Right atrium auricular region (tissue), 2 donors: ENCODE measurements at places on chromosomes 3 and 15. TPM values are rescaled to one million over a fixed set of nuclear protein-coding genes. Genes with fewer than 3 reads are reported as not detected.

The TMOD2 gene
- 5.4 TPM for total RNA-seq

The LSAMP gene
- 2.1 TPM for total RNA-seq

The GOLGA8J gene
- not detected for total RNA-seq

The AP4E1 gene
- total RNA-seq, result 7.0 TPM

The DZIP1L gene
- total RNA-seq, result 4.6 TPM

The PYGO1 gene
- 4.3 TPM for total RNA-seq

DNA sequence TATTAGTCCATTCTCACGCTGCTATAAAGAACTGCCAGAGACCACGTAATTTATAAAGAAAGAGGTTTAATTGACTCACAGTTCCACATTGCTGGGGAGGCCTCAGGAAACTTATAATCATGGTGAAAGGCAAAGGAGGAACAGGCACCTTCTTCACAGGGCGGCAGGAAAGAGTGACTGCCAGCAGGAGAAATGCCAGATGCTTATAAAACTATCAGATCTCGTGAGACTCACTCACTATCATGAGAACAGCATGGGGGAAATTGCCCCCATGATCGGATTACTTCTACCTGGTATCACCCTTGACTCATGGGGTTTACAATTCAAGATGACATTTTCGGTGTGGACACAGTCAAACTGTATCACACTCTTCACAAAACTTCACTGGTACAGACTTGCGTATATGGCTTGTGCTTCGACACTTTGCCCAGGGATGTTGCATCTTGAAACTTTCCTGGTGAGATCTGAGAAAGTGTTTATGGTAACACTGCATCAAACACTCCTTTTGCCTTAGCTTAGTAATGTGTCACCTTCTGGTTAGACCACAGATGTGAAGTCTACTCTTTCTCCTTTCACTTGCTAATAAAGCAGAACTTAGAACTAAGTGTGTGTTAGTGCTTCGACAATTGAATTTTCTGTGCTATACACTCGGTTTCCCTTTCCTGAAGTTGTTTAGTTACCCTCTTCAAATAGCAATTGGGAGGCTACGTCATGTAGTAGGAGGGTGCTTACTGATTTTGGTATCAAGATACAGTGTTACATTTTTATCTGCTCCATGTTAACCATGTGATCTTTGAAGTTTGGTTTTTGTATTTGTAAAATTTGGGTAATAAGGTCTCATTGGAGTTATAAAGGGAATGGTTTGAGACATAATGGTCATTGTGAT lies 185.7 kb downstream of the LPP start:
- no peak for DNase-seq

DNA sequence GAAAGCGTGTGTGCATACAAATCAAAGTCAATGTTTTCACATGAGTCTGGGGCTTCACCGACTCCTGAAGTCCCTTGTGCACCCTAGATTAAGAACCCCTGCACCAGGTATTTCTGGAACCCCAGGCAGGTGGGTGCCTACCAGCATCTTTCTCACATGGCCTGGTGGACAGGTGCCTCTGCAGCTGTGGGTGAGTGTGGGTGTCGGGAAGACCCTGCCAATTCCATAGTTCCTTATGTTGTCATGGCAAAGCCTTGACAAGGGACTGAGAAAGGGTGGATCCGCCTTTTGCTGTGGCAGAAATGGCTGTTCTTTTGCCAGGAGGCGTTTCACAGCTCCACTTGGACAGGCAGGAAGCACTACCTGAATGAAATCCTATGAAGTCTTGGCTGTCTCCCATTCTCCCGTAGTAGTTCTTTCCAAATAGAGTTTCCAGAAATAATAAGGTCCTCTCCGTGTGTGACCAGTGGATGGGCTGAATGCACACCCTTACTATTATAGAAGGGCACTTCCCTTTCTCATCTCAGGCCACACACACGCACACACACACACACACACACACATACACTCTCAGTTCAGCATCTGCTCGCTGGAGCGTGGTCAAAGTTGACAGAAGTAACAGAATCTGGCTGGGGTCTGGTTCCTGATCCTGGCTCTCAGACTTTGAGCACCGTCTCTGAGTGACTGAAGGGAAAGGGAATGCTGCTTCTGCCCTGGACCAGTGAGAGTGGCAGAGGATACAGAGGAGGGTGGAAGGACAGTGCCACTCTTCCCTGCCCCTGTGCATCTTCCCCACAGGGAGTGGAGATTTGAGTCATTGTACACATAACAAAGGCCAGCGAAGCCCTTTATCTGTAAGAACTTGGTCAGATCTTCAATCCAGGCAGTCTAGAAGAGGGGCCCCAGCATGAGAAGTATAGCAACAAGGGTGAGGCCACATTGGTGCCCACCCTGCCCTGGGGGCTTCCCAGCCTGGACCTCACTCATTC lies 38.7 kb downstream of the PDIA5 start:
- no peak for DNase-seq

GRCh38 chr3:45988362-45988761 lies 7.3 kb downstream of the FYCO1 start:
- no peak for DNase-seq

DNA sequence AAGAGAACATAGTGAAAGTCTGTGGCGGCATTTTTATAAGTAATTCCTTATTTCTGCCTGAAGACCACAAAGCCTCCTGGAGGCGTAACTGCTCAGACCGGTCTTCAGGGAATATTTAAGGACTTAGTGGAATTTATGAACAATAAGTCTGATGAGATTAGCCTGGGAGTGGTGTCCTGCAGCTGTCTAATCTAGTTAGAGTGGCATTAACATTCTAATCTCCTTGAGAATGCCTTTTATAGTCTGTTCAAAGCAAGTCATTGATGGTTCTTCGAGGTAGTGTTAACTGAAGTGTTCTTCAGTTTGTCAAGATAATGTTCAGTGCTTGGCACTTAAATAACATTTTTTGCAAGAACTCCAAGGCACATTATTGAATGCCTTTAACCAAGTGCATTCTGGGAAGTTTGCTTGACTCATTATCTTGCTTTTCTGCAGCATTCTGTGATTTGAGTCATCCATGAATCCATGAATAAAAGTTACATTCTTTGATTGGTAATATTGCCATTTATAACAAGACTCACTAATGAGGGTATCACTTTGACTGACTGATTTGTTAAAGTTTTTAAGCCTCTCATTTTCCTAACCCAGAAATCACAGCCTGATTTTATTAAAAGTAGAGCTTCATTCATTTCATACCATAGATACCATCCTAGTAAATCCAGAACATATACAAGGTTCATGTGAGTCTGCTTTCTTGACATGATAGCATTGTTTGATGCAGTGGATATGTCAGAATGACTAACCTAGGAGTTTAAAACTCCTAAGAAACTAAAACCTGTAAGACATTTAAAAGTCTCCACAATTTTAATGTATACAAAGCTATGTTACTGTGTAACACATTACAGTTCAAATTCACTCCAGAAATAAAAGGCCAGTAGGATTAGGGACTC lies 12.5 kb downstream of the RBM5 start:
- DNase-seq, result no peak

DNA sequence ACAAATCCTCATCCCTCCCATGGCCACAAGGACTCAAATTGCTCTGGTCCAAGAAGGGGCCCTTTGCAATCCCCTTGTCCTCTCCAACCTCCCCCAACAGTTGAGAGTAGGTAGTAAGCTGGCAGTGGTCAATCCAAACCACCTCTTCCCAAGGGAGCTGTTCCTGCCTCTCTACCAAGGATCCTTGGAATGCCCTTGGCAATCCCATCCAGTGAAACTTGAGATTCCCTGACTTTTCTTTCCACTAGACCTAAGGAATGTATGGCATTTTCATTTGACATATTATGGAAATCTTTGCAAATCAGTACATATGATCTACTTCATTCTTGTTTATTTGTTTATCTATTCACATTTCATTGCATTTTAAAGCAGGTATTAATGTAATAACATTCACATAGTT lies 4.8 kb upstream of the RBP2 start:
- no peak for DNase-seq

DNA sequence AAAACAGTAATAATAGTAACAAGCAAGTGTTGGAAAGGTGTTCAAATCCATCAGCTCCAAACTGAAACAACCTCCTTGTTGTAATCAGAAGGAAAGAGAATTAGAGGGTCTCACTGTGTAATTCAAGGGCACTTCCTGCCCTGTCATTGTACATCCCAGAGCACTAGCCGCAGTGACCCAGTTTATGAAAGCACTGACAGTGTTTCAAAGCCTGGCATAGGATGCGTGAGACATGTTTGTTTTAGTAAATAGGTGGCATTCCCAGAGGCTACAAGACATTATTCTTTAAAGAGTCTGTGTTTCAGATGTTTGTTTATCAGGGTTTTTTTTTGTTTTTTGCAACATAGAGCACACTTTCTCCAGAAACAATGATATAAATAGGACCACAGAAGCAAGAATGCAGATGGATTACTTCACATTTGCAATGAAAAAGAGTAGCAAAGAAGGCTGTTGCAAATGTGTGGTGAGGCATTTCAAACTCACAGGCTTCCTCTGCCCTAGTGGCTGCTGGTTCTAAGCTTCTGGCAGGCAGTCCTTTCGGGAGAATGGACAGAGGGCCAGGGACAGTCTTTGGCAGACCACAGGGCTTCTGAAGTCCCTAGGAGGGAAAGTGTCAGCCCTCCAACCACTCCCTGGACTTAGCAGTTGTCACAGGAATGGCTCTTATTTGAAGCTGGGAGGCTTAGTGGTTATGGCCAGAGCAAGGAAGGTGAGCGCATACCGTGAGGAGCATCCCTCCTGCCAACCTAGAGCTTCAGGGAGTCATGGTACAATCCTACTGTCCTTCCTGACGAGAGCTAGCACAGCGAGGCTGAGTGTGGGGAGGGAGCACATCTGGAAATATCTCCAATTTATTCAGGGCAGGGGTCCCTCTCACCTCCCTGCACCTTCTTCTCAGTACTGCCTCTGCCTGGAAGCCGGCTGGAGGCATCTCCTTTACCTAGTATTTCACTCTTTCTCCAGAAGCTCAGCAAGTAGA lies 31.4 kb upstream of the TIPARP start:
- DNase-seq, result no peak

GRCh38 chr3:50890688-50891344 lies 216.1 kb downstream of the DOCK3 start:
- no peak for DNase-seq

- DNase-seq, result peak; percentile 52
Measured at GRCh38 chr15:27232876-27233275, 261.9 kb downstream of the GABRG3 start.

DNA sequence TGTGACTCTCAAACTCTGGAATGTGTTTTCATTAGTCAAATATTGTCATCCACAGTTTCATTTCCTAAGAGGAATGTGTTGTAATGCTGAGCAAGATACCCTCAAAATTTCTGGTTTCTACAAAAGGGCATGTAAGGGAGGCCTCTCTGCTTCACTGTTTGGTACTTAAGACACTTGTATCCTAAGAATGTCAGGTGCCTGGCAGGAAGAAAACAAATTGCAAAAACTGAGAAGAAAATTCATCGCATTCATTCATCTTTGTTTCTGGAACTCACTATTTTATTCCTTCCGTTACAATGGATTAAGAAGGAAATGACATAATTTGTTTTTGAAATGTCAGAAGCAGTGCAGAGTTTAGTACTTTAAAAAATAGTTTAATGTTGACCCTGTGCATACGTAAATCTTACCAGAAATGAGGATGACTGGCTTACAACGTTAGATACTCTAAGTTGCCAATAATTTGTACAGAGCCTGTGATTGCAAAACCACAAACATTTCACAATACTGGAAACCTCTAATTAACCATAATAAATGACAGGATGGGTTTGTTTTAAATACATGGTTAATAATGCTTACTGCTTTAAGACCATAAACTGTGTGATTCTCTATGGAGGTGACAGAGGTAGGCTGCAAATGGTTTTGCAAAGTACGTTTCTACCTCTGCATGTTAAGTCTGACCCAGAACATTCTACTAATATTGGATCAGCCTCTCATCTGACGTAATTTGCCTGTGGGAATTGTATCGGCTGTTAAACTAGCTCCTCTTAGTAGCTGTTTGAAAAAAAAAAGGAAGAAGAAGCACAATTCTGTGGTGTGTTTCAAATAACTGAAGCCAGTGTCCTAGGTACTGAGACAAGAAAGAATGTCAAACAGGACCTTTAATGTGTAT lies 477.8 kb downstream of the RBMS3 start:
- DNase-seq, result no peak

GRCh38 chr3:42264399-42265058 lies 1.5 kb downstream of the CCK start:
- no peak for DNase-seq

GRCh38 chr3:61650276-61650675 lies 88.9 kb downstream of the PTPRG start:
- DNase-seq, result peak; percentile 86

GRCh38 chr3:143442814-143443447 lies 323.4 kb downstream of the CHST2 start:
- DNase-seq, result no peak

- DNase-seq, result no peak
Measured at GRCh38 chr15:22778796-22779195, 7.6 kb upstream of the NIPA1 start.

DNA sequence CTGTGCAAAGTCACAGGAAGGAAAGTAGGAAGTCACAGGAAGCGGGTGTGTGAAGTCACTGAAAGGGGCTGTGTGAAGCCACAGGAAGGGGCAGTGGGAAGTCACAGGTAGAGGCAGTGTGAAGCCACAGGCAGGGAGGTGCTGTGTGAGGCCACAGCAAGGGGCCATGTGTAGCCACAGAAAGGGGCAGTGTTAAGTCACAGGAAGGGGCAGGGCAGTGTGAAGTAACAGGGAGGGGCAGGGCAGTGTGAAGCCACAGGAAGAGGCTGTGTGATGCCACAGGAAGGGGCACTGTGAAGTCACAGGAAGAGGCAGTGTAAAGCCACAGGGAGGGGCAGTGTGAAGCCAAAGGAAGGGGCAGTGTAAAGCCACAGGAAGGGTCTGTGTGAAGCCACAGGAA lies 36.5 kb downstream of the GASK1A start:
- DNase-seq, result no peak

DNA sequence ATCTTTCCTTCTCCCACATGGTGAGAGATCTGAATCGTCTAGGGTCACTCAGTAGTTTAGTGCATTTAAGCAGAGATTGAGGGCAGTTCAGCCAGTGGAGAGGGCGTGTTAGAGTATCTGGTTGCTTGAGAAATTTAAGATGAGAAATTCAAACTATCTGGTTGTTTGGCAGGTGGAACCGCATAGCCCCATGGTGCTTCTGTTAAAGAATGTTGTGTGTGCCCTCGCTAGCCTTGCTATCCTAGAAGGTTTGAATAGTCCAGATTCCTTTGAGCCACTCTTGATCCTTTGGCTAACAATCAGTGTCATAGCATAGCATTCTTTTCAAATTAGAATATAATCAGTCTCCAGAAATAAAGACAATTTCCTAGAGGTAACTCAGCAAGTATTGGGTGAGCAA lies 32.1 kb downstream of the ABHD17C start:
- no peak for DNase-seq
